Gastroesophageal sphincter (tissue), 4 donors: ENCODE measurements at places on chromosomes 2 and 18.

- ATAC-seq = no peak
Measured at GRCh38 chr2:226080334-226080733, 680.8 kb downstream of the NYAP2 start.

- no peak for ATAC-seq
Measured at GRCh38 chr2:237966250-237966564, 607 bp upstream of the UBE2F start.

DNA sequence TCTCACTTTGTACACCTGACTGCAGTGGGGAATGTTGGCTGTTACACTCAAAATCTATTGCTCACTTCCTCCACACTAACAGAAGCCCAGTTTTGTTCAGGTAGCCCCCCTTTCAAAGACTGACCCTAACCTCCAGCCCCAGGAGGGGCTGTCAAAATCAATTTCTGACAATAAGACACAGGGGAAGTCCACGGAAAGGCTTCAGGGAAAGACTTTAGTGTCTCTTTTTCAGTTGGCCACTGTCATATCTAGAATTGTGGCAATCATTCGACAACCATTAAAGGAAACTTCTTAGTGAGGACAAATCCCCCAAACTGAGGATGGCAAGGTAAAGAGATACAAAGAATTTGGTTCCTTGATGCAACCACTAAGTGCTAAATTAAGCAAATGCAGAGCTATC, 59.0 kb downstream of the BARD1 start:
- no peak for ATAC-seq

- ATAC-seq = no peak
Measured at GRCh38 chr2:2708575-2709430, 377.7 kb upstream of the MYT1L start.

DNA sequence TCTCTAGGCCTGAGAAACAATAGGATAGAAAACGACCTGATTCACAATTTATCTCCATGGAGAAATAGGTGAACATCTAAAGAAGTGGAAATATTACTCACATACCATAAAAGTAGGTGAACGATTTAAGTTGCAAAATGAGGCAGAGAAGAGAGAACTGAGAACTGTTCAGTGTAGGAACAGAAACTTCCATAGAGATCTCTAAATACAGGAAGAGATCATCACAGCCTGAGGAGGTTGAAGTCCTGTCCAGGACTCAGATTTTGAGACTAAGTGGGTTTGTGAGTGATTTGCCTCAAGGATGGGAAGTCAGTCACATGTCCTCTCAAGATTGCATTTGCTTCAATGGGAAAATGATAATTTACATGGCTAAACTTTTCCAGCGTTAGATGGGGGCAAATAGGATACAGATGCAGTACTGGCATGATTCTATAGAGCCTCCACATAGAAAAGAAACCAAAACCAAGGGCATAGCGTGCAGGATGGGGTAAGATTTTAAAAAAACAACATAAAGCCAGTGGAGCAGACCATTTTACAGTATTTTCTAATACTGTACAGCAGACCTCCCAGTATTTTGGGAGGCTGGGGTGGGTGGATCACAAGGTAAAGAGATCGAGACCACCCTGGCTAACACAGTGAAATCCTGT, 68.8 kb downstream of the MEP1B start:
- no peak for ATAC-seq

DNA sequence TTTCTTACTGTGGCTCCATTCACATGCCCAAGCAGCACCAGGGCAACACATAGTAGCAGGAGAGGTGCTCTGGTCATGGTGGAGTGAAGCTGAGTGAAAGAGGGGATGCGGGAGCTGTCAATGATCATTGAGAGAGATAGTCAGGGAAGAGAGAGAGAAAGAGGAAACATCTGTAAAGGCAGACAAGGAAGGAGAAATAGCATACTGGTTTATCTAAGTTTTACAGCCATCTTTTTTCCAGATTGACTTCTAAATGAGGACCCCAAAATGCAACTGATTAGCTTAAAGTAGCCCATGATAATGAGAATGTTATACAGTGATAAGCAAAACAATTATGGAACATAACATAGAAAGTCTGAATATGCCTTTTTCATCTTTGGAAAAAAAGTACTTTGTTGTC, at the start of gene C2orf66:
C2orf66 (minus strand) TSS at position 96 of the 400 bp plus-strand sequence; CDS start at position 77, 19 bp downstream.
- no peak for ATAC-seq

- no peak for ATAC-seq
Measured at GRCh38 chr2:86382698-86383097, 45.3 kb upstream of the REEP1 start.
